ENCODE measurements at places on chromosomes 11 and 22.
A peak's percentile ranks its signal among the peaks of the same experiment; 100 is the strongest.

GRCh38 chr11:47373876-47374719, 4.2 kb downstream of the SPI1 start:
- DNase-seq, result peak; percentile 17

DNA sequence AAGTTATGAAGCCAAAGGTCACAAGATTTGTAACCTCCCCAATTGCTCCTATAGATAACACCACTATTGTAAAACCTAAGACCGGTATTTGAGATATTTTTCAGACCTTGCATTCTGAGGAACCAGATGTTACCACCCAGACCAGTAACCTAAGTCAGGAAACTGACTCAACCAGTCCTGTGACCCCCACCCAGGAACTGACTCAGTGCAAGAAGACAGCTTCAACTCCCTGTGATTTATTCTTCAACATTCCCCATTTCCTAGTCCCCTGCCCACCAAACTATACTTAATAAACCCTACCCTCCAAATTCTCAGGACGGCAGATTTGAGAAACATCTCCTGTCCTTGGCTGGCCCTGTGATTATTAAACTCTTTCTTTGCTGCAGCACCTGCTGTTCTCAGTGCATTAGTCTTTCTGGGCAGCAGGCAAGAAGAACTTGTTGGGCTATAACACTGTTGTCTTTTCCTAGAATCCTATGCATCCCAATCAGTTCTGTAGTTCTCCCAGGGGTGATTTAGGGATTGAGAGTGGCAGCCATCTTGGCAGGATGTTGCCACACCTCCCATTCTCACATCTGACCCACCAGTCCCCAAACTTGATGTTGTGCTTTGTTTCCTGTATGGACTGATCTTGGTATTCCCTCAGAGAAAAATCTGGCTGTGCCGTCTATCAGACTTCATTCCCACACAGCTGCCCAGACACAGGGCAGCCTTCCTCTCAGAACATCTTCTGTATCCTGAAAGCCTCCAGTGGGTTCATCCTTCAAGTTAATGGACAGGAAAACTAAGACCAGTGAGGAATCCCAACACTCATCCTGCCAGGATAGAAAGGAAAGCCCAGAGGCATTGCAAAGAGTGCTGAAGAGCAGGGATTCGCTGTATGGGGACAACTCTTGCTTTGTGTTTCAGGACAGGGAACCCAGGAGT, 104.0 kb downstream of the PDE2A start:
- no peak for DNase-seq

DNA sequence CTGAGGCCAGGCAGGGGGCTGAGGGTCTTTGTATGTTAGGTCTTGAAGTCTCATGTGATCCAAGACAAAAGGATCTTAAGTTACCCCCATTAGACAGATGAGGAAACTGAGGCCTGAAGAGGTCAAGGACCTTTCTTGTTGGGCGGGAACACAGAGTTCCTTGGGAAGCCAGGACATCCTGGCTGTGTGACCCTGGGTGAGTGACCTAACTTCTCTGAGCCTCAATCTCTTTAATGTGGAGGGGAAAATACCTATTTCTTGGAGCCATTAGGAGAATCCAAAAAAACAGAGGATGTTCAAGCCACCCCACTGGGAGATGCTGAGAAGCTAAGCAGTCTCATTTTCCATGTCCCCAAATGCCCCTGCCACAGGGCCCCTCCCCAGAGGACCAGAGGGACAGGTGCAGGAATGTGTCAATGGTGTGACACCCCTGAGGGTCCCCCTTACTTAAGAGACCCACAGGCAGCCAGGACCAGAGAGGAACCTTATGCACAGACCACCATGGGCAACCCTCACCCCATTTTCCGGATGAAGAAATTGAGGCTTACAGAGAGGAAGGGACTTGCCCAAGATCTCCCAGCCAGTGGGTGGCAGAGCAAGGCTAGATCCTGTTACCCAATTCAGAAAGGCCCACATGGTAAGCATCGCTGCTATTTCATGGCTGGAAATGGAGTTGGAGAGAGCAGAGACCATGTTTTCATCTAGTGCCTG, 8.0 kb downstream of the RAC2 start:
- no peak for DNase-seq

DNA sequence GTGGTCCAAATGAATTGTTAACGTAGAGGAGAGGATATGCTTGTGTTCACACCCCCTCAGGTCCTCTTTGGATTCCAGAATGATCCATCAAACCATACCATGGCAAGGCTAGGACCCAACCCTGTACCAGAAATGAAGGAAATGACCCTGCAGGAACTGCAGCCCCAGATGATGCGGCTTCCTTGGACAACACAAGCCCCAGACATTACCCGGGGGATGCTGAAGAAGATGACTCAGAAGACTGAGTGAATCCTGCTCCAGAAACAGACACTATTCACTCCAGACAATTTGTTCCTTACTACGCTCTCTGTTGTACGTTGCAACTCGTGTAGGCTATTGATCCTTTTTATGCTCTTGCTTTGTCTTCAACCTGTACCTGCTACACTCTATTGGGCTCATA, 15.2 kb upstream of the MTMR2 start:
- DNase-seq, result no peak

DNA sequence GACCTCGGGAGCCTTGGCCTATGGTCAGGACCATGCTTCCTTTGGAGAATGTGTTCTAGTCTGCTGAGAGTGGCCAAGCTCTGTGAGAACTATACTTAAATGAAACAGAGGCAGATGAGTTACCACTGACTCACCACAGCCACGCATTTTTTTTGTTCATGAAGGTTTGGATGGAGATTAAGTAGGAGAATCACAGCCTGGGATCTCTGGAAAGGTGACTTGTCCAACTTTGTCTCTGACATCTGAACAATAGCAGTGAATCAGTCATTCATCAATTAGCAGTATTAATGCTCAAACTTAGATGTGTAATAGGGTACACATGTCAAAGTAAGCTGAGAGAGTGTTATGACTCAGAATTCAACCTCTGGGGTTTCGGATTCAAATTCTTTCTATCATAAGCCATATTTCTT, 100.7 kb upstream of the ANO3 start:
- no peak for DNase-seq

DNA sequence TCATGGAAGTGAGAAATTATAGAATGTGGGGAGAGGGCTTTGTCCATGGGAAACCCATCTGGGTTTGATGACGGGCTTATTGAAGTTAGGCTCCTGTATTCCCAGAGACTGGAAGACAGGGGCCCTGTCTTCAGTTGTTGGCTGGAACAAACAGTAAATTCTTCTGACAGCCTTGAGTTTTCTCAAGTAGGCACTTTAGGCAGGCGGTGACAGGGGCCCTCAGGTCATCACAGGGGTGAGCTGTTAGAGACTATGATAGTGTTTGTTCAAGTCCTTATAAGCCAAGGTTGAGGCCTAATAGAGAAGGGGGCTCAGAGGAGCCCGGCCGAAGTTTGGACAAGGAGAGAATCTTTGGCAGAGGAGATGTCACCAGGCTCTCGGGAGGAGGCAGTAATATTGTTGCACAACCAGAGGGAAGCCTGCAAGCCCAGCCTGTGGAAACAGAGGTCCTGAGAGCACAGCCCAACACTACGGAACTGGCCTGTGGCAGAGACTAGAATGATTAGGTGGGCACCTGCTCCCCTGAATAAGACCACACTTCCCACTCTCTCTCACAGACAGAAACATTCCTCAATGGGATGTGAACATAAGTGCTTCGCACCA, 20.2 kb upstream of the IL17RA start:
- DNase-seq, result no peak

DNA sequence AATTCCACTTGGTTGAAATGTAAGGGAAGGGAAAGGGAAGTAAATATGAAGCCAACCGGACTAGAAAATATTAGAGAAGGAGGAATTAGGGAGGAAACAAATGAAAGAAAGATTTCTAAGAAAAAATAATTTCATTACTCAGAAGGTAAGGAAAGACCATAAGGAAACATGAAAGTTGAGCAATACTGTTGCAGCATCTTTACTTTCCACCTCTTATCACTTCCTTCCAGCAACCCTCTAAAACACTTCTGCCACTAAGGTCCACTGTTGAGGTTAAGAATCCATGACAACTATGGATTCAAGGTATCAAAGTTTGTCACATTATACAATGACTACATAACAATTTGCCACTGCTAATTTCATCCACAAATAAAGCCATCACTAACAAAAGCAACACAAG, 308.6 kb downstream of the DLG2 start:
- DNase-seq, result no peak

DNA sequence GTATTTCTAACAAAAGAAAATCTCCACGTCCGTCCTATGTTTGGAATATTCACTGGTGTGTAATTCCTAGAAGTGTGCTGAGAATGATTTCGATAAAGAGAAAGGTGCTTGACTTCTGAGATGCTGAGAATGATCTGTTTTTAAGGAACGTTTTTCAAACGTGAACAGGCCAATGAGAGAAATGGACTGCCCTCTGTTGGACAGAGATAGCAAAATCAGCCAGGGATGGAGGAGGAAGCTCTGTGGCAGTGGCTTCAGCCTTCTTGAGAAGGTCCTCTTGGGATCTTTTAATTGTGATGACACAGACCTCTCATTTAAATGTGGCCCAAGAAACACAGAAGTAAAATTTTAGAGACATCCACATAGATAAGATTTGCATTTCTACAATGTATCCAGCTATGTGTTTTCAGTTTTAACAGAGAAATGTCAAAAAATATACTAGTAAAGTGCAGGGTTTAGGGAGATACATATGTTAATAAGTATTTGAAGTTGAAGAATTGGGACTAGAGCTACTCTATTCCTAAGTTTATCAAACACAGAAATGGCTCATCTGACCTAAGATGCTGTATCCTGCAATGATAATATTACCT, 84.0 kb upstream of the RCN1 start:
- peak; percentile 13 for DNase-seq

- no peak for DNase-seq
Observed at GRCh38 chr11:105456950-105457349, 152.9 kb upstream of the GRIA4 start.

GRCh38 chr11:119373059-119373920, 8.2 kb downstream of the USP2 start:
- DNase-seq, result no peak

DNA sequence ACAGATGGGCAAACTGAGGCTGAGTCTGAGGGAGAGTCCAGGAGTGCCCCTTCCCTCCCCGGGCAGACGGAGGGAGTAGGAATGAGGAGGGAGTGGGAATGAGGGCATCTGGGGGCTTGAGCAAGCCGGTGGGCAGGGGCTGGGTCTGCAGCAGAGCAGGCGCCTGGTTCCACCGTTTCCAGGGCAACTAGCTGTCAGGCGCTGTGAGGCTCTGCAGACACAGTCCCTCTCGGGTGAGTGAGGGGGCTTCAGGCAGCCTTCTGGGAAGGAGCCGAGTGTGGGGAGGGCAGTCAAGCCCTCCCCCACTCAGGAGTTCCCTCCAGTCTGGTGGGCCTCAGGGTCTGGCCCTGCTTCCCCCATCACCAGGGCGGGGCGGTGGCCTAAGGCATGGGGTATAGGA, 19.0 kb downstream of the TMEM258 start:
- no peak for DNase-seq

DNA sequence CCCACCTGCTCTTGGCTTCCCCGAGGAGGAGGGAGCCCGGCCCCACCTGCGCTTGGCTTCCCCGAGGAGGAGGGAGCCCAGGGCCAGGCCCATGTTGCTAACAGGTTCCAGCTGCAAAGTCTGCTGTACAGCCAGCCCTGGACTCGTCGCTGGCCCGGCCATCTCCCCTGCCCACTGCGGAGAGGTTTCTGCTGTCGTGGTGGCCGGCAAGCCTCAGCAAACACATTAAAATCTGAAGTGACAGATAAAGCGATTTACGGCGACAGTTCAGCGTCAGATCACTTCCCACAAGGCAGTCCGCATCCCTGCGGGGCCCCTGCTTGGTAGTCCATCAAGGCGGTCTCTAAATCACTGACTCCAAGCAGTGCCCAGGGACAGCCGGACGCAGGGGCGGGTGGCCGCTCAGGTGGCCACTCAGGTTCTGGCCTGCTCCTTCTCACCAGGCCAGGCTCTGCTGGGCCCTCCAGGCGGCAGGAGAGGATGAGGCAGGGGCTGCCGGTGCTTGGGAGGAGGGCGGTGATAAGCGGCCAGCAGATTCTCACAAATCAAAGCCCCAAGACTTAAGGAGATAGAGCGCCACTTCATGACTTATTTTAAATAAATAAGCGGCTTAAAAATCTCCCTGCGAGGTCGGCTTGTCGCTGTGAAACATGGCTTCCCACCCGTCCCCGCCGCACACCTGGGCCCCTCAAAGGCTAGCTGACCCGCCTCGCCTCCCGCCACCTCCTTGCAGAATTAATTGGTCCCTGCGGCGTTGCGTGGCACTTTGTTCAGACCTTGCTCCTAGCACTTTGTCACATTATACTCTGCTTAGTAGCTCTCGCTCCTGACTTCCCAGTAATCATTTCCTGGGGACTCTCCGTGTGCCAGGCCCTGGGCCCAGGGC, 21.1 kb downstream of the MACROD1 start:
- no peak for DNase-seq

DNA sequence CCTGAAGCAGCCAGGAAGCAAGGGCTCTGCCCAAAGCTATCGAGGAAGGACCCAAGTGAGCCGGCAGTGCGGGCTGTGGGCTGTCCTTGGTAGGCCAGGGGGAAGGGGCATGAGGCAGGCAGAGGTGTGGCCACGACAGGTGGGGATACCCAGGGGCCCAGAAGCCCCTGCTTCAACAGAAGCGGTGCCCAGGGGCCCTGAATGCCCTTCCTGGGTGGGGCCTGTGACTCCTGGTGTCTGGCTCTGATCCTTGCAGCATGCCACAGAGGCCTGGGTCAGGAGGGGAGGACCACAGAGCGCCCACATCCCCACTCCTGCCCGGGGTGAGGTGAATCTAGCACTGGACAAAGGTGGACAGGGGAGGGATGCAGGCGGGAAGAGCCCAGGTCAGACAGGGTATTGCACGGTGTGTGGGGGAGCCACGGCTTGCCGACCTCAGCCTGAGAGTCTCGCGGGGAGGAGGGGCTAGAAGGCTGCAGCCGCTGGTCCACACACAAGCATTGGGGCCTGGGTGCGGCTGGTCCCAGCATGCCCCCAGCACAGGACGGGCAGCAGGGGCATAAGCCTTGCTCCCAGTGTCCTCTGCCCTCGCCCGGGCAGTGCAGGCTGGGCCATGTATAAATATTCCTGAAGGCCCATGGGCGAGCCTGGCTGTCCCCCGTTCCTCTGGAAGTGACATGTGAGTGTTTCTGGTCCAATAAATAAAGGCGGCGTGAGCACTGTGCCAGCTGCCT, 19.0 kb downstream of the MAFF start:
- no peak for DNase-seq

- DNase-seq, result no peak
Observed at GRCh38 chr11:75939992-75940391, 125.0 kb downstream of the UVRAG start.

DNA sequence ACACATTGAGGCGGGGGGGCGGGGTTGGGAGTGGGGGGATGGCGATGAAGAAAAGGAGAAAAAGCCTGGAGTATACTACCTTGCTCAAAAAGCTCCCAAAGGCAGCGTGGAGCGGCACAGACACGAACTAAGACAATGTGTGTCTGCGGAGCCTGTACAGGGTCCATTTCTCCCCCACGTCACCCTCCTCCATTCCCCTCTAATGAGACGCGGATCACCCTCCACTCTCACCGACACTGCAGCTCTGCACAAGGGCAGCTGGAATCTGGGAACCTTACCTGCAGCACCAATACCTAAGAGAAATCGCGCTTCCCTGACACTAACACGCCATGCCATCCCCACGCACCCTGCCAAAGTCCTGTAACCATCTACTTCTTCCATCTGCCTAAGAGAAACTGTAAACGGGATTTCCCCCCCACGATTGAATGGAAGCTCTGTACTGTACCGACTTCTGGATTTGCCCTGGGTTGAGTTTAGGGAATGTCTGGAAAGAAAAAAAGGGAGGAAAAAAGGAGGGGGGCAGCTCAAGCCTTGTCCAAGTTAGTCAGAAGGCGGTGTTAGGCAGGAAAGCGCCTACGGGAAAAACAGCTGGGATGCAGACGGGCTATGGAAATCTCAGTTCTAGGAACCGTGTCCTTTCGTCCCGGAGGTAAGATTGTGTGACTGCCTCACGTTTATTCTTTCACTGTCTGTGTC, 125.7 kb upstream of the C11orf58 start:
- DNase-seq, result no peak
